ENCODE measurements at places on chromosomes 2 and 18.

DNA sequence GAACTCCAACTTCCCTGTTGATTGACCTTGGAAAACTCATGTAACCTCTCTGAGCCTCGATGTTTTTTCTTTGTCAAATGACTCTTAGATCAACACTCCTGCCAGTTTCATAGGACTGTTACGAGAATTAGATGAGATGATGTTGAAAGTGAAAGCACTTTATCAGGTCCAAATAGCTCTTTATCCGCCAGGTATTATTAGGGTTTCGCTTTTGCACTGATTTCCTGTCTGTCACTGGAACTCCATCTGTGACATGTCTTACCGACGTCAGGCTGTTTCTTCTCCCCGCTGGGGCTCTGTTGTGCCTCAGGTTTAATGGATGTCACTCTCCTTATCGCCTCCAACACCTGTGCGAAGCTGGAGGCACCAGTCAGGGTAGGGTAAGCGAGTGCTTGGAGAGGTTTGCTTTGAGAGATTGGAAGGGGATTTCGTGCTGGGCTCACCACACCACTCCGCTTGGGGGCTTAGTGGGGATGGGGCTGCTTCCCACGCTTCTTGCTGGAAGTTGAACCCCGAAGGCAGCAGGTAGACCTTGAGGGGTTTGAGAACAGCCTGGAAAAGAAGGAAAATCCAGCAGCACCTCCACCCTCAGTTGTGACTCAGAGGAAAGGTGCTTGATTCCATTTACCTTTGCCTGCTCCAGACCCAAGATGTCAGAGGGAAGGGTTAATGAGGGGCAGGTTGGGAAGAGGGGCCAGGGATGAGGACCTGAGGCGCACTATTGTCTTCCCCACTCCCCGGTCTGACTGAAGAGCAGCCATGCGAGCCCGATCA lies 4.3 kb downstream of the GAD1 start:
- DNase-seq: no peak

GRCh38 chr2:84285056-84285747 lies 173.9 kb downstream of the SUCLG1 start:
- DNase-seq: no peak

DNA sequence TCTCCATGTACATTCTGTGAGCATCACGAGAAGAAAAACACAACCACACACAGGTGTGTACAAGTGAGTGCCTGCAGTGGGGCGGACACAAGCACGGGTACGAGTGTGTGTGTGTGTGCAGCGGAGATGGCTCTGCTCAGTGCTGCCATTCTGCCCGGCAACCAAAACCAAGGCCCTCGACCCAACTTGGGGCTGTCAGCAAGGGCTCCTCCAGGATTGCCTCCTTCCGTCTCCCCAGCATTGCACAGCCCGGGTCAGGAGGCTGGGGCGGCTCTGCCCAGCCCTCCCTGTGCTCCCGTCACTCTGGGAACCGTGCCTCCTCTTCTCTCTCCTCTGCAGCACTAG lies 66.5 kb downstream of the PXDN start:
- DNase-seq: no peak

DNA sequence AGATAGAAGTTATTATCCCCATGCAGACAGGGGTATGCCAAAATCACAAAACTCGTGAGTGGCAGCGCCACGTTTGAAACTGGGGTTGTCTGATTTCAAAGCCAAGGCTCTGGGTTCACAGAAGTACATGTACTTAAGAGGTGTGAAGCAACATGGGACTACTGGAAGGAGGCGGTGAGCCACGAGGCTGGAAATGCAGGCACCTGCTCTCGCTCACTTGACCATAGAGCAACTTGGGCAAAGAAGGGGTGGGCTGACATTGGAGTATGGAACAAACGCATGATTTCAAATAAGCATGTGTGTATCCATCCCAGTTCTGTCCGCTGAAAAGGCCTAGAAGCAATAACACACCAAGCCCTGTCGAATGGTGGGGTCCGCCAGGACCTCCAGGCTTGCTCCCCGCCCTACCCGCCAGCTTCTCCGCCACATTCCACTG lies 593 bp upstream of the ACTR2 start:
- no peak for DNase-seq

Measured in D341Med (cell line).